ENCODE measurements at places on chromosomes 5 and 9. TPM values are rescaled to one million over a fixed set of nuclear protein-coding genes. Genes with fewer than 3 reads are reported as not detected.

ADRA1B gene
- not detected for total RNA-seq

DNA sequence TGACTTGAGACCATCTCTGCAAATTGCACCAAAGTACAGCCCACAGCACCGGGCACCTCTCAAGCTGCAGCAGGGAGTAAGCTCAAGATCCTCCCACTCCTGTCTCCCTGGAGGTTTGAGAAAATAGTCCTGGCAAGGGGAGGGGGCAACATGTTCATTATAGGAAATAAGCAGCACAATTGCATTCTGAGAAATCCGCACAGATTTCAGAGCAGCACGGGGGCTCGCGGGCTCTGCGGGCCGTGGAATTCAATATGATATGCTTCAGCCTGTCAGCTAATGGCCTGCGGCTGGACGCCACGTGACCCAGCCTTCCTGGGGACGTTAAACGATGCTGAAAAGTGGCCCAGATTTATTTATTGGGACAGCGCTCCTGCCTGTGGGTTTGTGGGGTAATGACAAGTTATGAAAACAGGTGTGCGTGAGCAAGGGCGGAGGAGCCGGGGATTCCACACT, 156.4 kb downstream of the DAB2IP start:
- H3K36me3 ChIP-seq: no peaks in the 10 kb centered on the region
- DNase-seq: no peak
- no peak overlapping the region for H3K27ac ChIP-seq
- no peaks in the 10 kb centered on the region for H3K4me1 ChIP-seq
- peaks cover 6% of the 10 kb centered on the region for H3K27me3 ChIP-seq

HMMR gene
- 26.8 TPM for total RNA-seq

- peaks cover 3% of the 10 kb centered on the region for H3K36me3 ChIP-seq
- no peak overlapping the region for H3K27ac ChIP-seq
- DNase-seq: no peak
- H3K4me1 ChIP-seq: peaks cover 4% of the 10 kb centered on the region
These were observed 13.6 kb upstream of the MTMR12 start for GRCh38 chr5:32326216-32326772.

DNA sequence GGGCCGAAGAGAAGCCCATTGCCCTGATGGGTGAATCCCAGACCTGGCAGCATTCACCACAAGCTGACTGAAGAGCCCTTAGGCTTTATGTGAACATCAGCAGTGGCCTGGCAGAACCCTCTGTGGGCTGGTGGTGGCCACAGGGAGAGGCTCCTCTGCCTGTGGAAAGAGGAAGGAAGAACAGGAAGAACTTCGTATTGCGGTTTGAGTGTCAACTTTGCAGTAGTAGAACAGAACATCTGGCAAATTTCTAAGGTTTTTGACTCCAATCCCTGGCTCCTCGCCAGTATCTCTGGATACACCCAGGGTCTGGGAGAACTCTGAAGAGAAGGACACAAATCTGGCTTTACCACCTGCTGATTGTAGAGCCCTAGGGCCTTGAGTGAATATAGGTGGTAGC, 356.4 kb upstream of the GRAMD2B start:
- H3K4me1 ChIP-seq: no peaks in the 10 kb centered on the region
- DNase-seq: no peak
- no peak overlapping the region for H3K4me3 ChIP-seq
- H3K27ac ChIP-seq: no peak overlapping the region
- H3K27me3 ChIP-seq: no peaks in the 10 kb centered on the region

- H3K27ac ChIP-seq: no peak overlapping the region
- H3K27me3 ChIP-seq: peaks cover 6% of the 10 kb centered on the region
- peaks cover 12% of the 10 kb centered on the region for H3K4me1 ChIP-seq
- DNase-seq: no peak
These were observed 55.1 kb downstream of the WHRN start for GRCh38 chr9:114450181-114450580.

CDH6 gene
- not detected for total RNA-seq

DNA sequence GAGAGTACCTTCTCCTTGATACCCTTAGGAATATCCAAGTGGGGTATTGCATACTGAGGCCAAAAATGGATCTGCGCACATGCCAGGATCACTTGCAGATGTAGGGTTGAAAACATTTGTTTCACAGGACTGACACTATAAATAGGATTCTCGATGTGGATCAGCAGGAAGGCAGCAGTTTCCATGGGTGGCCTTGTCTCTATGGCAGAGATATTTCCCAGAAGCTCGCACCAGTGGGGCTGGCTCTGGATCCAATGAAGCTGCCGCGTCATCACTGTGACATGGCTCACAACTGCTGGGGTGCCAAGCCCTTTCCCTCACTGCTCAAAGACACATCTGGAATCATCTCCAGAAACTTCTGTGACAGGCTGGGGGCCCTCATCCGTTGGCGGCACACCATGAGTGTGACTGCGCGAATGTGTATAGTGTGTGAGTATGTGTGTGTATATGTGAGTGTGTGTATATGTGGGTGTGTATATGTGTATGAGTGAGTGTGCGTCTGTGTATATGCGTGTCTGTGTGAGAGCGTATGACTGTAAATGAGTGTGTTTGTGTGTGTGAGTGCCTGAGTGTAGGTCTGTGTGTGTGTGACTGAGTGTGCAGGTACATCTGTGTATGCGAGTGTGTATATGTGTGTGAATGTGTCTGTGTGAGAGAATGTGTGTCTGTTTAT, 182.5 kb downstream of the GAS1 start:
- H3K27ac ChIP-seq: no peak overlapping the region
- H3K36me3 ChIP-seq: no peaks in the 10 kb centered on the region
- no peak for DNase-seq
- H3K27me3 ChIP-seq: no peaks in the 10 kb centered on the region

Measured in activated T-helper 1 cell treated with anti-CD3 and anti-CD28 coated beads, Interleukin-12 subunit alpha, Interleukin-12 subunit beta, Interleukin-2, Interleukin-4 antibody, amounts not matched to agents 30 ng/mL and 10 ng/mL and 1 ng/mL, durations not matched to agents 14 hours and 24 hours and 36 hours (primary cell).